Small intestine (tissue), 16 donors: ENCODE measurements at places on chromosomes 5 and 9. TPM values are rescaled to one million over a fixed set of nuclear protein-coding genes. Genes with fewer than 3 reads are reported as not detected.

- DNase-seq, result no peak
Measured at GRCh38 chr9:109681301-109681700, 98.7 kb upstream of the PALM2AKAP2 start.

GRCh38 chr5:28743025-28743715 lies 1704.8 kb upstream of the CDH9 start:
- DNase-seq, result no peak

DNA sequence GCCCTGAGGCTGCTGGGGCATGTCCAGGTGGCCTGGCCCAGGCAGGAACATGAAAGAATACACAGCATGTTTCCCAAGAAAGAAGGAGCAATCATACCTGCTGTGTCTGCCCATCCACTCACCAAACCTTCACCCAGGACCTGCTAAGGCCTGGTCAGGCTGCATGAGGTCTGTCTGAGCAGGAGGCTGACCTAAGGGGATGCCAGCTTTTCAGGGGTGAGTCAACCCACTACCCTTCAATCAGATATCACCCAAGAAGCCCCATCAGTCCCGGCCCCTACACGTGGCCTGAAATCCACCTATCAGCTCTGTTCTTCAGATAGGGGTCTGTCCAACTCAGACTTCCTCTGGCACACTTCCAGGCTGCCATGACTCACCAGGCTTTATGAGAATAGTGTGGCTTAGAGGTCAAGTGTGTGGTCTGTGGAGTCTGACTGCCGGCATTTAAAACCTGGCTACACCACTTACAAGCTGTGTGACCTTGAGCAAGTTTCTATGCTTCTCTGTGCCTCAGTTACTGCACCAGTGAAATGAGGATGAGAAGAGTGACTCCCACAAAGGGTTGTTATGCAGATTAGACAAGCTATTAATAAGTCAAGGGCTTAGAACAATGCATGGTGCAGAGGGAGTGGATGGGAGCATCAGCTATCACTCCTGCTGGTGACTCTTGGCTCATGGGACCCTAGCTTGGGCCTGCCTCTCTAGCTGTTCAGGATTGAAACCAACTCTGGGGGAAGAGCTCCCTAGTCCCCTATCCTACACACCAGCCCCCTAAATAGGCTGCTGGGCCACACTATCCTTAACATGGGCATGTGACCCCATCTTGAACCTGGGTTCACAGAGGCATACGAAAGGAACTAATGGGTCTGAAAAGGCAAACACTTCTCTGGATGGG lies 130.3 kb downstream of the PAX5 start:
- no peak for DNase-seq

DNA sequence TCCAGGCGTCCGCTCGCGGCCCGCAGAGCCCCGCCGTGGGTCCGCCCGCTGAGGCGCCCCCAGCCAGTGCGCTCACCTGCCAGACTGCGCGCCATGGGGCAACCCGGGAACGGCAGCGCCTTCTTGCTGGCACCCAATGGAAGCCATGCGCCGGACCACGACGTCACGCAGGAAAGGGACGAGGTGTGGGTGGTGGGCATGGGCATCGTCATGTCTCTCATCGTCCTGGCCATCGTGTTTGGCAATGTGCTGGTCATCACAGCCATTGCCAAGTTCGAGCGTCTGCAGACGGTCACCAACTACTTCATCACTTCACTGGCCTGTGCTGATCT lies 294 bp downstream of the ADRB2 start:
- DNase-seq, result no peak

DNA sequence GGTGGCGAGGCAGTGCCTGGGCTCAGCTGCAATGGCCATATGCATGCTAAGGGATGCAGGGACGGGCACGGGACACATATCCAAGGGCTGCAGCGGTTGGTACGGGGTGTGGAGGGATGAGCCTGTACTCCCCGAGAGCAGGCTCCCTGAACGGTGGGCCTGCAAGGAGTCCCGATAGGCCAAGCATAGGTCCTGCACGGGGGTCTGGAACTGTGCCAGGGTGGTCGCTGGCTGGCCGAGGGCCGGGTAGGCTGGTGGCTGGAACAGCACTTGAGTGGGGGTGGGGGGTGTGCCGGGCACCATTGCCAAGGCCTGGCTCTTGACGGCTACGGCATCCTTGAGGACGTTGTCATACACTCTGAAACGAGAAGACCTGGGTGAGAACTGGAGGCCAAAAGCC lies 24.1 kb downstream of the FABP6 start:
- DNase-seq, result no peak

ZDHHC21 gene
- polyA plus RNA-seq, result 6.0 TPM

NEURL1B gene
- 17.8 TPM for polyA plus RNA-seq

RABGAP1 gene
- polyA plus RNA-seq, result 35.1 TPM

RANBP6 gene
- polyA plus RNA-seq, result 3.4 TPM

HTR4 gene
- 5.6 TPM for polyA plus RNA-seq

SPINK6 gene
- not detected for polyA plus RNA-seq

EQTN gene
- 0.10 TPM for polyA plus RNA-seq
